Stimulated activated CD4-positive, alpha-beta T cell treated with anti-CD3 and anti-CD28 coated beads, Interleukin-15, amount 100 ng/mL, for 48 hours (primary cell): ENCODE measurements at places on chromosomes 3 and 15.

DNA sequence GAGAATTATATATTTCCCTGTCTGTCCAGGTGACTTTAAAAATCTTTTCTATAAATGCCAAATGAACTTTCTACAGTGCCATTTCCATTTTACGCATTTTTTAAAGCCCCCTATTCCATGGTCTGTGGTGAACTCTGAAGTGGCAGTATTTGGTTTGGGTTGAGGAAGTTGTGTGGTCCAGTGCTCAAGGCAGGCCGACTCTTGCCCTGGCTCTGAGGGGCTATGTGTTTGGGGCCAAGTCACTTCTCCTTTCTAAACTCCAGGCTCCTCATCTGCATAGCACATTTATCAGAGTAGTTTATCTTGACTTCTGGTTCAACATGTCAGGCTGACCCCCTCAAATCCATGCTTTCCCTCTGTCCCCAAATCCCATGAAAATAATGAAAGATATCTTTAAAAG, 14.1 kb downstream of the TTC21A start:
- DNase-seq: no peak

GRCh38 chr15:90863987-90864386, 4.4 kb upstream of the FURIN start:
- DNase-seq: no peak

DNA sequence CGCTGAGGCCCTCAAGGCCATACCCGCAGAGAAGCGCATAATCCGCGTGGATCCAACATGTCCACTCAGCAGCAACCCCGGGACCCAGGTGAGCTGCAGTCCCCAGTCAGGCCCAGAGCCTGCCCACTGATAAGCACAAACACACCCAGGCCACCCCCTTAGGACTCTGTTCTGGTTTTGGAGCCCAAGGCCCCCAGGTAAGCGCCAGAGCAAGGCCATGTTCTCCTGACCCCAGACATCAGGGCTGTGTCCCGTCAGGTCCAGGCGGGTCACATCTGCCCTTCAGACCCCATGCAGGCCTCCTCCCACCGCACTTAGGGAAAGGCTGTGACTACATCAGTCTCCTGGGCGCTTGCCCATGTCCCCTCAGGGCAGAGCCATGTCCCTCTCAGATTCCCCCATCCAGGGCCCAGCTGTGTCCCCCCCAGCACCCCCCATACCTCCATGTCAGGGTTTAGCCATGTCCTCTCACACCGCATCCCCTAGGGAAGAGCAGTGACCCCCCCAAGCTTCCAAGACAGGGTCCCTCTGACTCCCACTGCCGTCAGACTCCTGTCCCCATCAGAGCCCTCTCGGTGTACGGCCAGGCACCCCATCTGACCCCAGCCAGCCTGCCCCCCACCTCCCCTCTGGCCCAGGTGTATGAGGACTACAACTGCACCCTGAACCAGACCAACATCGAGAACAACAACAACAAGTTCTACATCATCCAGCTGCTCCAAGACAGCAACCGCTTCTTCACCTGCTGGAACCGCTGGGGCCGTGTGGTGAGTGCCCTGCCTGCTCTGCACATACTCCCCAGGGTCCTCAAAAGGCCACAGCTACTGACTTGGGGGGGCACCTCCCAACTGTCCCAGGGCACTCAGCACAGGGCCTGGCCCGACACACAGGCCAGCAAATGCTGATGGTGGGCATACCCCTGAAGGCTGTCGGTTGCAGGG, 1.6 kb downstream of the PARP3 start:
- DNase-seq: no peak

DNA sequence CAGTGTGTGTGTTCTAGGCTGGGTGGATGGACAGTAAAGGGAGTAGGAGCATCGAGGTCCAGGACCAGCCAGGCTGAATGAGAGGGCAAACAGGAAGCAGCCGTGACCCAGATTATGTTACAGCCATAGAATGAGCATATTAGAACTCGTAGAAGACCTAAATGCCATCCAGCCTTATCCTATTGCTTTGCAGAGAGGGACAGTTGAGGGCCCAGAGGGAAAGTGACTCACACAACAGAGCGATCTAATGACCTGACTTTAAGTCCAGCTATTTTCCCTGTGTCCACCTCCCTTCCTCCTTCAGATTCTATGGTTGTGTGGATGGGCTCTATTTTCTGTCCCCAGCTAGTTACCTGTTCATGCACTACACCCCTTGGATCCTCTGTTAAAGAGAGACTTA, 634.1 kb upstream of the TBL1XR1 start:
- no peak for DNase-seq

- no peak for DNase-seq
Observed at GRCh38 chr15:34609102-34610057, 25.9 kb upstream of the GOLGA8B start.

DNA sequence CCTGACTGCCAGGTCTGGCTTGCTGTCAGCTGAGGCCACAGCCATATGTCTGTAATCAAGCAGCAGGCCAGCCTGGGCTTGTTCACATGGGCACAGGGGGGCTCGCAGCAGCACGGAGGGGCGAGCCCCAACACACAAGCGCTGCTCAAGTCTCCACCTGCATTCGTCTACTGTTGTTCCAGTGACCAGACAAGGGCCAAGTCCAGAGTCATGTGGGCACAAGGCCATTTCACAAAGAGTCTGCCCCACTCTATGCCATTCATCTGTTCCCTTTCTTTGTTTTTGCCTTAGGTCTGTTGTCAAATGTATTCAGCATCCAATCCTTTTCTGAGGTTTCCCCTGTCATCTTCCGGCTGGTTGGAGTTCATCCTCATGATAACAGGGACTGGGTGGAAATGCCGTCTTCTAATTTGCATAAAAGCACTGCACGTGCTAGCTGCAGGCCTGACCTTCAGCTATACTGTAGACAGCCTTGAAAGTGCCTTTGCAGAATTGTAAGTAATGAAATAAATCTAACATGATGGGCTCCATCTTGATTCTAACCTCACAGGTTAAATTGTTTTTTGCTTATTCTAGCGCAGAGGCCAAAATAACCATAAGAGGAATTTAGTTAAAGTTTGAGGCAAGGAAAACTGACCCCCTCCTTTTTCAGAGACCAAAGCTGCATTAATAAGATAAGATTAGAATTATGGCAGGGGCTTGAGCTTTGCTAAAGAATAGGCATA, 28.6 kb upstream of the KBTBD12 start:
- DNase-seq: no peak
